ENCODE measurements at places on chromosomes 13 and 19.
A peak's percentile ranks its signal among the peaks of the same experiment; 100 is the strongest.

DNA sequence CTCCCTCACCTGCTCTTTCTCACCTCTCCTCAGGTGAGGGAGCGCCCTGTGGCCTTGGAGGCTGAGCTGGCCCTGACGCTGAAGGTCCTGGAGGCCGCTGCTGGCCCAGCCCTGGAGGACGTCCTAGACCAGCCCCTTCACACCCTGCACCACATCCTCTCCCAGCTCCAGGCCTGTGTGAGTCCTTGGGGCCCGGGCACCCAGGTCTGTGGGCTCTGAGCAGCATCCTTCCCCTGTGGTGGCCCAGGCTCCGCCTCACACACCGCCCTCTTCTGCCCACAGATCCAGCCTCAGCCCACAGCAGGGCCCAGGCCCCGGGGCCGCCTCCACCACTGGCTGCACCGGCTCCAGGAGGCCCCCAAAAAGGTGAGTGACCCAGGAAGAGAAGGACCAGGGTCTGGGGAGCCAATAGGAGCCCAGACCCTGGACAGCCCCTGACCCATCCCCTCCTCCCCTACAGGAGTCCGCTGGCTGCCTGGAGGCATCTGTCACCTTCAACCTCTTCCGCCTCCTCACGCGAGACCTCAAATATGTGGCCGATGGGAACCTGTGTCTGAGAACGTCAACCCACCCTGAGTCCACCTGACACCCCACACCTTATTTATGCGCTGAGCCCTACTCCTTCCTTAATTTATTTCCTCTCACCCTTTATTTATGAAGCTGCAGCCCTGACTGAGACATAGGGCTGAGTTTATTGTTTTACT lies 1.9 kb downstream of the IFNL1 start:
- DNase-seq: no peak

- DNase-seq: no peak
These were observed 514.5 kb downstream of the IRS2 start for GRCh38 chr13:109271555-109272541.

DNA sequence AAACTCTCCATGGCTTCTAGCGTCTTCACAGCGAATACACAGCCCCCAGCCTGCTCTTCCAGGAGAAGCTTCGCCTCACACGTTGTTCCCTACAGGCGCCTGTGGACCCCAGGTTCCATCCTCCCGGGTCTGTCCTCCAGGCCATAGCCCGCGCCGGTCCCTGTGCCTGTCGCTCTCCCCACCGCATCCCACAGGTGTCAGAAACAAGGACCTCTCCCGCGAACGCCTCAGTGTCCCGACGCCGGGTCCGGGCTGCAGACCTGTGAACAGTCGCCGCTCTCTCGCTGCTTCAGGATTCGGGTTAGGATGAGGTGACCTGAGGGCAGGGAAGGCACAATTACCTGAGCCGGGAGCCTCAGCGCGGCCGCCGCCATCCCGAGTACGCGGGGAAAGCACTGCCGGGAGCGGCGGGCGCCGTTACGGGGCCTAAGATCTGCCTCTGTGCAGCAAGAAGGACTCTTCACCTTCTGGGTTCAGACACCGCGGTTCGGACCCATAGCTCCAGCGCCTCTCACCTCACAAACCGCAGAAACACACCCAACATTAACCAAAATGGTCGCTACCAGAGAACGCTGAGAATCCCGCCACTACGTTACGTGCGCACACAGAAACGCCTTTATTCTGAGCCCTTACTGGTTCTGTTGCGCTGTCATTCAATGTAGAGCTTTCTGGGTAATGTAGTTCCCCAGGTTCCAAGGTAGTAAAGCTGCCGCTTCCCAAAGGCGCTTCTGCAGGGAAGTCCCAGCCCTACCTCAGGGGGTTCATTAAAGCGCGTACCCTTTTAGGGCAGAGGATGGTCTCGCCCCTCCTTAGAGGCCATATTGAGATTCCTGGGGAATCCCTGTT lies at the start of gene ZNF418:
Gene ZNF418, minus strand, starts transcription at position 583 of the 846 bp plus-strand sequence. CDS start 1,580 bp downstream, outside the sequence.
- DNase-seq: peak; percentile 90

DNA sequence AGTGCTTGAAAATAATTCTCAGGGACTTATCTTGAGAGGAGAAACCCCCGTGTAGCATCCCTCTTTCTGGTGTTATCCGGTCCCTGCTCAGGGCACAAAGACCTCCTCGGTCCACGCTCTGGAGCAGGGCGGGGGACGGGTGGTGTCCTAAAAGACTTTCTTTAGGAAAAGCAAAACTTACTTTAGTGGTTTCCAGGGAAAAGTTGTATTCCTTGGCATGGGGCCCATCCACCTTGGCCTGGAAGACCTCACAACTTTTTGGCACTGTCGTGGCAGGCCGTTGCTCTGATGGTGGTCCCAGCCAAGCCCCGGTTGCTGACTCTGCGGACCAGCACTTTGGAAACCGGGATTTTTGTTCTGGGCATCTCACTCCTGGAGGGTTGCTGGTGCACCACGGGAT lies 2.7 kb downstream of the AMER2 start:
- no peak for DNase-seq

GRCh38 chr13:112177450-112178288 lies 110.7 kb downstream of the SOX1 start:
- DNase-seq: no peak

DNA sequence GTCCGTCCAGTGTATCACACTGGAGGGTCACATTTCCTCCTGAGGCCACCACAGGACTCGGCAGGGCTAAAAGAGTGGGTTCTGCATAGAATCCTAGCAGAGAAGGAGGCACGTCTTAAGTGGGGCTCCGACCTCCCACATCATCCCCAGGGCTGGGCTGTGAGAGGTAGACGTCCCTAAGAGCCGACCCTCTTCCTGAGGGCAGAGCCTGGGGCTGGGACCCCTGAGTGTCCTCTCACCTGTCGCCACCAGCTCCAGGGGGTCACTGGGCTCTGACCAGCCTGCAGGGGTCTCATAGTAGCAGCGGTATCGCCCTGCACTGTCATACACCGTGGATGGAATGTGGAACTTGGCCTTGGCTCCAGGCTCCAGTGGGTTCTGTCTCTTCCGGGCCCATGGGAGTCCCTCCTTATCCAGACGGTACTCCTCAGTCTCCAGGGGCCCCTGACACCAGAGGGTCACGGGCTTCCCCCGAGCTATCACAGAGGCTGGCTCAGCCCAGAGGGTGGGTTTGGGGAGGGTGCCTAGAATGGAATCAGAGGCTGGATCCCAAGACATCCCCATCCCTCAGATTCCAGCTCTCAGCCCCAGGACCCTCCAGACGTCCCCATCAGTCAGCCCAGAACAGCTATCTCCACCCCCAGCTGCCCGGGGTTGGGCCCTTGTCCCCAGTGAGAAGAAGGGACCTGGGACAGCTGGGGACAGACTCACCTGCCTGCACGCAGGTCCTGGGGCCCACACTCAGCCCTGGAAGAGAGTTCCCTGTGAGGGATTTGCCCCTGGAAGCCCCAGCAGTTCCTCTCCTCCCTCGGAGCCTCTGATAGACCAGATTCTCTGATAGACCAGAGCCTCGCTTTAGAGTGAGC lies 590 bp downstream of the LILRB5 start:
- DNase-seq: no peak

Data from NCI-H2171 treated with DMSO at 0.1 percent for 48 hours (cell line).